Stimulated activated CD4-positive, alpha-beta T cell treated with anti-CD3 and anti-CD28 coated beads, TNF-alpha, amount 100 ng/mL, for 4 hours (primary cell): ENCODE measurements at places on chromosomes 16 and 17.

GRCh38 chr17:50364715-50365114, 8.3 kb downstream of the MRPL27 start:
- DNase-seq: no peak

DNA sequence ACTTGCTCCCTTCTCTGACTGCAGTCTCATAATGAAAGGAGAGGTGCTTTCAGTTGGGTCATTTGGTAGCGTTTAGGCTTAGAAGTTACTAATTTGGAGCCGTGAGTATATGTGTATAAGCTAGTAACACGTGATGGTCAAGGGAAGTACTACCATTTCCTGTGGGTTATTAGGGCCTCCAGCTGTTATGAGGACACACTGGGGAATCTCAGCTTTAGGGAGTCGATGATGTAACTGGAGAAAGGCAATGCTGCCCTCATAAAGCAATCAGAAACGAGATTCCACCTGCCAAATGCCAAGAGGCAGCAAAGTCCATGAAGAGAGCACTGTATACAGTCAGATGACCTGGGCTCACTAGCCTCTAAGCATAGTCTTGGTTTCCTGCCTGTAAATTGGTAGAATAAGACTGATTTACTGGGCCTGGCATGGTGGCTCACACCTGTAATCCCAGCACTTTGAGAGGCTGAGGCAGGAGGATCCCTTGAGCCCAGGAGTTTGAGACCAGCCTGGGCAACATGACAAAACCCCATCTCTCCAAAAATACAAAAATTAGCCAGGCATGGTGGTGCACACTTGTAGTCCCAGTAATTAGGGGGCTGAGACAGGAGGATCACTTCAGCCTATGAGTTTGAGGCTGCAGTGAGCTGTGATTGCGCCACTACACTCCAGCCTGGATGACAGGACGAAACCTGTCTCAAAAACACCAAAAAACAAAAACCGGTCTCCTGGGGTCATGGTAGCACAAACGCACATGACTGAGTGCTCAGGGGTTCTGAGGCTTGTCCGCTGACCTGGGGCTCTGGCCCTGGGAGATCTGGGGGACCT, 53.0 kb downstream of the SF3B3 start:
- no peak for DNase-seq

DNA sequence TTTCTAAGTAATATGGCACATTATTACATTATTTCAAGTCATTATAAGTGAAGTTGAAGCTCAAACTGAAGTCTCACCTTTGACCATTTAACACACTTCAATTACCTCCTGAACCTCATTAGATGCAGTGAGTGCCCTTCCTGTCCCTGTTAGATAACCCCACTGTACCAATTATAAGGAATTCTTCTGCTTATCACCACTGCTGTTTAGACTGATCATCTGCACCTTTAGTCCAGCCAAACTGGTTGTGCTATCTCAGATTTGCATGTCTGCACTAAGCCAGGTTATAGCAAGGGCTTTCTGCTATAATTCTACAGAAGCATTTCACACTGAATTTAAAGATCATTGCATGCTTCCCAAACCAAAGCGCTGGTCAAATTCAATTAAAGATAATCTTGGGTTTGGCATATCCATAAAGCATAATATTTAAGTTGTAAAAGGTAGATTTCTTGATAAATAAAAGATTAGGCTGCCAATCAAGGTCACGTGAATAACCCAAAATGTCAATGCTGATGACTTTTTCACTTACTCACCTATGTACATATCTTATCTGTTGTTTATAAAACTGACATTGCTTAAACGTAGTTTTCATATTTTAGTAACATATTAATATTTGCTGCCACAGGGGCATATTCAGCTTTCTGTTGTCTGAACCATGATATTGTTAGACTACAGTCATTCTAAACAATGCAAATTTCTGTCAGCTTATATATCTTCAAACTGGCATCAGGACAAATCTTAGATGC, 11.9 kb downstream of the ITFG1 start:
- DNase-seq: no peak

DNA sequence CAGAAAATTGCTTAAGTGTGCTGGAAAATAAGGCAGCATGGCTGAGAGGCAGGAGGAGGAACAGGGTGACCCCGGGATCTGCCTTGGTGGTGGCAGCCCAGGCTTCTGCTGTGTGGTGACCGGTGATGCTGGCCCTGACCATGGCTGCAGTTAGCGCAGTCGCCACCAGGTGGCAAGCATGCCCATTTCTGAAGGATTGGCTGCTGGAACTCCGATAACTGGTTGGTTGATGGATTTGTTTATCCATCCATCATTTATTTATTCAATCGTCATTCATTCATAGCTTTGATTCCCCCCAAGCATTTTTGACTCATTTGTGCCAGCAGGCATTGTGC, 29.1 kb upstream of the ITGA3 start:
- peak; percentile 70 for DNase-seq

DNA sequence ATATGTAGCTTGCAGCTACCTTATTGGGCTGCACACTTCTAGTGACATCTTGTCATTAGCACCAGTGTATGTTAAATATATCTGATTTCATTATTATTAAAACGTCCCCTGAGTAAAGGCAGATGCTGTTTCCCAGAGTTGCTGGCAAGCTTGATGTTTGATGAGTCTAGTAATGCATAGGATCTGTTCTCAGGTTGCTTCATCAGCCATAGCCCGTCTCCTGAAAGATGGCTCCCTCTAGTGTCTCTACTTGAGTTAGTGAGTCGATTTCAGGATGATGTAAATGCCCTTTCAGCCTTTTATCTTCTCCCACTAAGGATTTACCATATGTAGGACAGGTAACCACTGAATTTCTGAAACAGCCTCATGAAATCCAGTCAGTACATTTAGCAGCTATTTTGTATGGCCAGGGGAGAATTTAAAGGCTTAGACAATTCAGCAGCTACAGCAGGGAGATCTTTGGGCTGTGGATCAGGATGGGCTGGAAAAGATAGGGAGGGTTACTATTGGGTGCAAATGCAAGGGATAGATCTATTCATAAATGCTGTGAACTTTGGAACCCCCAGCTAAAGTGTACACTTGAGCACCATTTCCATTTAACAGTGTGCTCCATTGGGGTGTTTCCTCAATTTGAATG, 376.3 kb downstream of the CNTNAP4 start:
- no peak for DNase-seq
